ENCODE measurements at places on chromosomes 3 and 15.

DNA sequence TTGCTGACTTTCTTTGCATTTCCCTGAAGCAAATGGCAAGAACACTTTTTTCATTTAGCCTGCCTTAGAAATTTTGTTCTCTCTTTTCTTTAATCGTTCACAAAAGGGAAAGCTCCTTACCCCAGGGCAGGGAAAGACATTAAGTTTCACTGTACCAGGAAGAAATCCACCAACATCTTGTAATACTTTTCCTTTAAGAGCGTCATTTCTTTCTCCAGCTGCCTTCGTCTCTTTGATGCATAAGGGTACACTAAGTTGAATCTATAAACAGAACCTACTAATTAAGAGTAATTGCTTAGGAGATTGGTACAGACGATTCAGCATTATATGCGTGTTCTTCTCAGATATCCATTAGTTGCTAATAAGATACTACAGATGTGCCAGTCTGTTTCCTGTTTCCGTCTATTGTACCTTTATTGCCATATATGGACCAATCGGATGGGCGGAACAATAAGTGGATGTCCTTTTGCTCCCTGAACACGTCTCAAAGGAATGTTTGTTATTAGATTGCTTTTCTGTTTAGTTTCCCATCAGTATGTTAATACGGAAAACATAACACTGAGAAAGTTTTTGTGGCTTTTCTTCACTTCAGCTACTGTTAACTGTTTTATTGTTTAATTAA is 276.7 kb upstream of the RARB start:
- no peak for DNase-seq

- DNase-seq, result no peak
These were observed 49.8 kb downstream of the ZNF445 start for GRCh38 chr3:44427683-44428082.

DNA sequence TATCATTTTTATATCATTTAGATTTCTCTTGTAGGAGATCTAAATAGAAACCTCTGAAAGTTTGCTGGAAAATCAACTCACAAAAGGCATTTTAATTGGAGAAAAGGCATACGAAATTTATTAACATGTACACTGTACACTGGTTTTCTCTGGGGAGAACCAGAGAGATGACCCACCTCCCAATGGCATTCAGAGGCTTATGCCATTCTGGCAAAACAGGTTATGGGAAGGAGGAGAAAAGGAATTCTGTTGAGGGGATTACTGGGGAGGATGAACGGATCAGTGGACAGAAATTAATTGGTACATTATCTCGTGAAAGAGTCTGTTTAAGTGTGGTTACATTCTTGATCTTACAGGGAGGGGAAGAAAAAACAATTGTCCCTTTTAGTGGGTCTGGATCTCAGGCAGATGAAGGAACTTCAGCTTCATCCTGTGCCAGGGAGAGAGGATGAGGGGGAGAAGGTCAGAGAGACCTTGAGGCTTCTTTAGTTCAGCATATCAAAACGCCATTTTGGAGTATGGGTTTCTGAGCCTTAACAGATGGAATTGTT is 16.5 kb downstream of the RAB11A start:
- no peak for DNase-seq

DNA sequence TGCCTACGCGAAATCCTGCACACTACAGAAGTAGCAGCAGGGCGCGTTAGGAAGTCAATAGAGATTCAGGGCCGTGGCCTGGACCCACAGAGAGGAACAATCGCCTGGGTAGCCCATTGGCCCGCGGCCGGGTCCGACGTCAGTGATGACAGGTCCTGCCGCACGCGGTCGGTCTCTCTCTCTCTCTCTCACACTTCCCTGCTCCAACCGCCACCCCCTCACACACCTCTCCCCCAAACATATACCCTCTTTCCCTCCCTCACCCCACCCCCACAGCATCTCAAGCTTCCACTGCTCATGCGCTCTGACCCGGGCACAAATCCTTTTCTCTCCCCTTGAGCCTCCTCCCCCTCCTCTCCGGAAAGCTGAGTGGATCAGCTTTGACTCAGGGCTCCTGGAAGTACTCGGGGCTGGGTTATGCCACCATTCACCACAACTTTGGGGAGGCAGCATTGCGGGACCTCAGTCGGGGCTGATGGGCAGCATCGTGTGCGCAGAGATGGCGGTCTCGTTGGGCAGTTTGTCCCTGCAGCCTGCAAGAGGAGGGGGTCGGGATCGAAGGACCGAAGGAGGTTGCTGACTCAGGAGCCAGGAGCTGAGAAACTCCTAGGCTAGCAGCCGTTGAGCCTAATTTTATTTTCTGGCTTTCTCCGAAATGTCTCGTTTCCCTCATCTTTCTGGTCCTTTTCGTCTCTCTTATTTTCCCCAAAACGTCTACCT is 9.0 kb downstream of the ZIC4 start:
- no peak for DNase-seq

- DNase-seq, result no peak
These were observed 11.8 kb downstream of the POLR2M start for GRCh38 chr15:57718309-57718708.

DNA sequence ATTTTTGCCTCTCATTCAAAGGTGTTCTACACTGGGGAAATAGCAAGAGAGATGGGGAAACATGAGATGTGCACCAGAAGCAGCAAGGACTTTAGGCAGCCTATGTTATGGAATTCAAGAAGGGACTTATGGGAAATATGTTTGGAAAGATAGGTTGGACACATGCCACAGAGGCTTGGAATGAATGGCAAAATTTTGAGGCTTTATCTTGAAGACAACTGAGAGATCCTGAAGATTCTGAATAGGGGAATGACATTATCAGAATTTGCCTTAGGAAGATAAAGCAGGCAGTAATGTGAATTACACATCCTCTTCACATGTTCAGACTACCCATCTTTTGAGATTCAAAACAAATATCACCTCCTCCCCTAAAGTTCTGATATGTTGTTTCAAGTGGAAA is 10.0 kb upstream of the MECOM start:
- no peak for DNase-seq

GRCh38 chr15:73583544-73583943 is 49.6 kb downstream of the NPTN start:
- no peak for DNase-seq

GRCh38 chr15:66617137-66618090 is 51.6 kb upstream of the LCTL start:
- DNase-seq, result no peak

- peak; percentile 38 for DNase-seq
These were observed 1.1 kb downstream of the EDEM1 start for GRCh38 chr3:5188419-5189221.

DNA sequence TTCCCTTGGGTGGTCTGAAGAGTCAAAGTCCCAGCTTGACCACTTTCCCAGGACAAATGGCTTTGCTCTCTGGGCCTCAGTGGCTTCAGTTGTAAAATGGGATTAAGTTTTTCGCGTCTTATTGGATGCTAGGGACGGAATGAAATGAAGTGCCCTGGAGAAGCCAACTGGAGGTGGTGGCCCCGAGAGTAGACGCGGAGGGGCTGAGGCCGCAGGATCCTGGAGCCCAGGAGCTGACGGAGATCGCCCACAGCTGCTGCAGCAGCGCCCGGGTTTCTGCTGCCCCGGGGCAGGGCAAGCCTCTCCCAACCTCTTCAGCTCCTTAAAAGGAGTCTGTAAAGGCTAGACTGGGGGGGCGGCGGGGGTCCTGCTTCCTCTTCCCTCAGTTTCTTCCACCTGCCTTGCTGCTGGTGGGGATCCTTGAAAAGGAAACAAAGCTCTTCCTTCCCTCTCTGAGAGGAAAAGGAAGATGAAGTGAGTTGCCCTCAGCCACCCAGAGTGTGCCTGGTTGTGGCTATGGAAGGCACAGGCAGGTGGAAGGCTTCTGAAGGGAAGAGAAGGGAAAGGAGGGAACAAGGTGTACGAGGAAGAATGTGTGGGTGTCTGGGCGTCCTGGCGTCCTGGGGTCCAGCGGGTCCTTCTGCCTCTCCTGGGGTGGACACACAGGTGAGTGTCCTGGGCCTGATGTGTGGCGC is 967 bp upstream of the BNC1 start:
- no peak for DNase-seq

DNA sequence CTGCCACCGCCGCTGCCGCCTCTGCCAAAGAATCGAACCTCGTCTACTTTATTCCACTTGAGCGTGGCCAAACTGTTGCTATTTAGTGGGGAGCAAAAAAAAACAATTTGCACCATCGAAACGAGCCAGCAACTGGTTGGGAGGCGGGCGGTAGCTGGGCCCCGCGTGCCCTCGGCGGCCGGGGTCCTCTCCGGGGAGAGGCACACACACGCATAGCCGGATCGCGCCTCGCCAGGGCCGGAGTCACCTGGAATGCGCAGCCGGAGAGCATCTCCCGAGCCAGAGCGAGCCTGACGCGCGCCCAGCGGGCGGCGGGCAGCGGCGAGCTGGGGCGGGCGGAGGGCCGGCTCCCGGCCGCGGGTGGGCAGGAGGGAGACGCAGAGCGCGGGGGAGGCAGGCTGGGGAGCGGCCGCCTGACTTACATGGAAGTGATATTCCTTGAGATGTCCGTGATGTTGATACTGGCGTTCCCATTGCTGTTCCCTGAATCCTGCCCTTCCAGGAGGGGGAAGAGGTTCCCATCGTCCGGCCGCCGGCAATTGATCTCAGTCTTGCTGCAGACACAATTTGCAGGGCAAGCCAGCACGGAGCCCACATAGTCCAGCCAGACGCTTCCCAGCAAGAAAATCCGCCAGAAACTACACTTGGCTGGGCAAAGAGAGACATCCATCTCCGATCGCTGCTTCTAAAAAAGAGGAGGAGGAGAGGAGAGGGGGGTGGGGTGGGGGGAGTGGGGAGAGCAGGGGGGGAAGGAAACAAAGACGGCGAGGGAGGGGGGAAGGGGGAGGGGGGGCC is 858 bp downstream of the NTRK3 start:
- no peak for DNase-seq

DNA sequence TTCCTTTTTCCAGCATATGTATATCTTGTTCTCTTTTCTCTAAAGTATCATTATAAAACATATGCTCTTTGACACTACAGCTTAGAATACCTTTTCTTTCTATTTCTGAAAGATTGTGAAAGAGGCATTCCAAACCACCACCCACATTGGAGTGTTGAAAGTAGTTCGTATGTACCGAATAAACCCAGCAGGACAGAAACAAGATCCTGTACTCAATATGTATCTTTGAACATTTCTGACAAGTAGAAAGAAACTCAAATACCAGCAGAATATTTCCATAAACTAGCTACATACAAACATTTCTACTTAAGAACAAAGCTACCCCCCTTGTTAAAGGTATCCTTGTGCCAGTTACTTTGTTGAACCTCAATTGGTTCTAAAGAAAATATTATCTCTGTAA is 415.3 kb upstream of the ALCAM start:
- no peak for DNase-seq

GRCh38 chr3:195767792-195768191 is 43.9 kb downstream of the MUC4 start:
- DNase-seq, result no peak

DNA sequence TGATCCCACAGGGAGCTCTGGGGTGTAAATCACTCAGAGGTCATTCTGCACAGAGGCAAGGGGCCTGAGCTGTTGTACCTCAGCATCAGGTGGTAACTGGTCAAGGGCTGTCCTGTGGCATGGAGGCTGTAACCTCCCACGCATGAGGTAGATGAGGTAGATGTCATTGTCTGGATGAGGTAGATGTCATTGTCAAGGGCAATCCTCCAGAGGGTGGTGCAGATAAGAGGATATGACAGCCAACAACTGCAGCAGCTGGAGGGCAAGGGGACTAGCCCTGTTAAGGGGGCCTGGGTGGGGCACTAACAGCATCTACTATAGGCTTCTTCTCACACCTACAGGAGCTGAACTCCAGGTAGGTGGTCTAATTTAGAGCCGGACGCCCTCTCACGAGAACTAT is 55.6 kb downstream of the THRB start:
- no peak for DNase-seq
